ENCODE measurements at places on chromosomes 6 and 20.

GRCh38 chr20:51531141-51531710, 11.3 kb downstream of the NFATC2 start:
- no peak for DNase-seq

DNA sequence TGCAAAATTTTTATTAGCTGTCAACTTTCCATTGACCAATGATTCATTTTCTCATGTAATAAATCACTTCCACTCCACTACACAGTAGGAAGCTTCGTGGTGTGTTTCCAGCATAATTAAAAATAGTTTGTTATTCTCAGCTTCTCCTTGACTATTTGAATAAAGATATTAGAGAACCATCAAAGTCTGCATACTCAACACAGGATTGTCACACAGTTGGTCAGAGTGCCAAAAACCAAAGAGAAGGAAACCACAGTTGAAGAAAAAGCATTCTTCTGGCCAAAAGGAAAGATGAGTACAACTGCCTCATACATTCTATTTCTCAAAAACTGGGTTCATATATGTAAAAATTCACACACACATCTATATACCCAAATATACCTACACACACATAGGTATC, 455.1 kb upstream of the HSF2 start:
- no peak for DNase-seq

DNA sequence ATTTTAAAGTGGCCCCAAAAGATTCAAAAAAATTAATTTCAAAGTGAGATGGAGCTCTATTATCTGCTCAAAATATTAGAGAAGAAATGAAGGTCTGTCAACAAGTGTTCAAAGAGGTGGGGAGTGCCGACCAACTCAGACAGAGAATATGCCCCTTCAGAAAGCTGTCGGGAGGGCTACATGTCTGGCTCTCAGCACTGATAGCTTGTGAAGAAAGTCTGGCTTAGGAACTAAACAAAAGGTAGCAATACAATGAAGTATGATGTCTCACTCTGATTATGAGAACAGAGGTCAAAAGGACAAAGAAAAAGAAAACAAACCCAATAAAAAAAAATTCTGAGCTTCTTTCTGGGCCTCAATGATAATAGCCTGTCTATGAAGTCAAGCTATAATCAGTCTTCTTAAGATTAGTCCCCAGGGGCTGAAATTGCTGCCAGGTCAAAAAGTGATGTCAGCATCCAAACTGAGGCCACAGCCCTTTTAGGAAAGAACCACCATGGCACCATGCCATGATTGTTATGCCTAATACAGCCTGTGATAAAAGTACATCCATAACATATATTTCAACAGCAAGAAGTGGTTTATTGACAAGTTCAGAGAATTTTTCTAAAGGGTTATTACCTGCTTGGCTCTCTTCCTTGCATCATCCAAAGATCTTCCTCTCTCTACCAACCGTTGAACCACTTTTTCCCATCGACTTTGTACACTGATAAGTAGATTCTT, 150.9 kb downstream of the DST start:
- DNase-seq = no peak

GRCh38 chr6:113842165-113842564, 15.0 kb upstream of the MARCKS start:
- DNase-seq = no peak

DNA sequence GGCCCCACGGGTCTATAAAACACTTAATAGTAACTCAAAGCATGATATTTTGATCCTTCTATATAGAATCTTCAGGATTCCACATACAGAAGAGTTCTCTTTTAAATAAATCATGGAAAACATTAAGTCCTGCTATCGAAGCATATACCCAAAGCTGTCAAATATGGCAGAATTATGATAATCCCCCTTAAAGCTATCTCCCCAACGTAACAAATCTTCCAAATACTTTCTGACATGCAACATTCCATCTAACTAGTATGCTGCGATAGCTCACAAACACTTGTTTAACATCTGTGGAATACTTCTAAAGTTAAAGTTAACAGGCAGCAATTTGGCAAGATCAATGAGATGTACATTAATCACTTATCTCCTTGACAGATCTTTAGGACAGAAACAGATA, 371.0 kb upstream of the RUNX2 start:
- DNase-seq = no peak

- DNase-seq = no peak
Measured at GRCh38 chr6:8013763-8014162, 50.4 kb downstream of the BLOC1S5 start.

- no peak for DNase-seq
Measured at GRCh38 chr6:4039348-4039747, 39.6 kb downstream of the FAM217A start.

DNA sequence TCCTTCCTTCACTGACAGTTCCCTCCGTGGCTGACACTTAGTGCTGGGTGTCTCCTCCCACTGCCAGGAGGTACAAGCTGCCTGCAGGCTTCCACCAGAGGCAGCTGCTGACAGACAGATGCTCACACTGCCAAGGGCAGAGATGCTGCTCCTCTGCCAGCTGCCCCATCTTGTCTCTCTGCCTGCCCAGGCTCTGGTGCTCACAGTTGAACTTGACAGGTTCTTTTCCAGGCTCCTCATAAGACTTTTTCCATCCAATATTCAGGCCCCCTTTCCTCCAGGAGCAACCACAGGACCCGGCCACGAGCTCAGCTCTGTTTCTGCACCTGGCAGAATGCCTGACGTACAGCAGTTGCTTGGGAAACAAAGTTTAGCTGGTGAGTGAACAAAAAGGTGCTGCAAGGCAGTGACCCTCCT, 79.8 kb downstream of the PSMB1 start:
- no peak for DNase-seq

DNA sequence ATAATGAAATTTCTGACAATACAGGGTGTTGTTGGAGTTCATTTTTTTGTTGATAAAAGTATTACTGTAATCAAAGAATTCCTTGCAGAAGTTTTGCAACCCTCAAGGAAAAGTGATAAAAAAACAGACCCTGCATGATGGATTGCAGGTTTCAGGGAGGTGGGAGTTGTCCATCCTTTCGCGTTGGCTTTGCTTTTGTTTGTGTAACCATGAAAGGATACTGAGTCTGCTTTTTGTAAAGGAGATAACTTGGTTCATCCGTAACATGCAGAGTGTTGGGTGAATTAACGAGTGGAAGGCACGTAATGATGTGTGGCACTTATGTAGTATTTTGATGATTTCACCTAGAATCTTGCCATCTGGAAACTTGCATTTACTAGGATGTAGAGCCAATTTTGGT, 23.6 kb downstream of the FOXO3 start:
- DNase-seq = no peak

Measured in HuH-7 (cell line).